Cardiac septum (tissue), 1 donor: ENCODE measurements at places on chromosomes 16 and 17. TPM values are rescaled to one million over a fixed set of nuclear protein-coding genes. Genes with fewer than 3 reads are reported as not detected.

Gene KRT36
- not detected for total RNA-seq

Gene SARM1
- total RNA-seq: 10.4 TPM

Gene C17orf78
- total RNA-seq: not detected

Gene CES1
- 9.9 TPM for total RNA-seq

Gene HS3ST3A1
- total RNA-seq: 3.2 TPM

Gene CDH1
- 0.13 TPM for total RNA-seq

Gene TIMM22
- total RNA-seq: 17.8 TPM
